ENCODE measurements at places on chromosomes 5 and 9.

GRCh38 chr5:141488591-141489561 lies at the start of gene PCDHGC5:
Gene PCDHGC5, plus strand, starts transcription at chr5:141489081. Its CDS starts 160 bp downstream, at chr5:141489241.
- no peak for DNase-seq

DNA sequence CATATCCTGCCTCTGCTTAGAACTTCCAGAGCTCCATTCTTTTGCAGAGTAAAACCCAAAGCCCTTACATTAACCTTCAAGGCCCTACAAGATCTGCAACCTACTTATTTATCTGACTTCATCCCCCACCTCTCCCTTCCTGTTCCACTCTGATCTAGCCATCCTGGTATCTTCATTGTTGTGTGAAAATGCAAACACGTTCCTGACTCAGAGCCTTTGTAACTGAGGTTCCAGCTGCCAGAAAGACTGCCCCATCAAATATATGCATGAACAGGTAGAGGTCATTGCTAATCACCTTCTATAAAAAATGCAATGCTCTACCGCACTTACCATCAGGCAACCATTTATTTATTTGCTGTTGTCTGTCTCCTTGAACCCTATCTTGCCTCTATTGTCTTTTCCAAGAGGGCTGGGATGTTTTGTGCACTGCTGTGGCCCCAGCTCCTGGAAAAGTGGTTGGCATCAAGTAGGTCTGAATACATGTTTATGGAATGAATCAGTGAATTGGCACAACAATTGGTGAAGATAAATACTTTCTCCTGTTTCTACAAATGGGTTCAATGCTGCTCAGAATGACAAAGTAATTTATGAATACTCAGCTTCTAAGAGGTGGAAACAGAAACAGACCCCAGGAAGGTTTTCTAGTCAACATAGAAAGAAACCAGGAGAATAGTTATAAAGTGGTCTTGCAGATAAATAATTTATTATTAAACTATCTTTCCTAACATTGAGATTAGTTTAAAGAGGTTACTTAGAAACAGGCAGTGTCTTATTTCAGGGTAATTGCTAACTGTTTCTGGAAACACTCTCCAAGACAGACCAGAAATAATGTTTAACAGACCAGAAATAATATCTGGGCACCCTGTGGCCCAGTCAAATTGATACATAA lies 230.6 kb upstream of the CD180 start:
- DNase-seq = no peak

GRCh38 chr5:33472805-33473409 lies 32.1 kb downstream of the TARS1 start:
- DNase-seq = no peak

GRCh38 chr5:134526483-134527155 lies 1.1 kb downstream of the JADE2 start:
- peak; percentile 77 for DNase-seq

DNA sequence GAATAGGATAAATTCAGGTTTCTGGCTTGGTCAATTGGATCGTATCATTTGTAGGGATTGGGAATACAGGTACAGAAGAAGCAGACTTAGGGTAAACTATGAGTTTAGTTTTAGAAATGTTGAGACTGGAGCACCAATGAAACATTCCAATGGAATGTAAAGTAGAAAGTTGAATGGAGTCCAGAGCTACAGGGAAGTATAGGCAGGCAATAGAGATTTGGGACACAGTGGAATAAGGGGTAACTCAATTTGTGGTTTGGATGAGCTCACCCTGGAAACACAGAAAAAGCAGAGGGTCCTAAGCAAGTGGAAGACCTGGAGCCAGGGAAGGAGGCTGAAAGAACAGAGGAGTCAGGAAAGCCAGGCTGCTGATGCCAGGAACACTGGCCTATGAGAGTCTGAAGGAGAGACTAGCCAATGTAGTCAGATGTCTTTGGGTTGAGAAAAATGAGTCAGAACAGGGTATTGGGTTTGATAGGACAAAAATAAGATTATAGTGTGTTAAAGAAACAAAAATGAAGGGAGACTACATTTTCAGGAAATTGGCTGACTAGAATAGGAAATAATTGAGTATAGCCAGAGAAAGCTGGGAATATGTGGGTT lies 72.8 kb downstream of the STARD4 start:
- DNase-seq = no peak

DNA sequence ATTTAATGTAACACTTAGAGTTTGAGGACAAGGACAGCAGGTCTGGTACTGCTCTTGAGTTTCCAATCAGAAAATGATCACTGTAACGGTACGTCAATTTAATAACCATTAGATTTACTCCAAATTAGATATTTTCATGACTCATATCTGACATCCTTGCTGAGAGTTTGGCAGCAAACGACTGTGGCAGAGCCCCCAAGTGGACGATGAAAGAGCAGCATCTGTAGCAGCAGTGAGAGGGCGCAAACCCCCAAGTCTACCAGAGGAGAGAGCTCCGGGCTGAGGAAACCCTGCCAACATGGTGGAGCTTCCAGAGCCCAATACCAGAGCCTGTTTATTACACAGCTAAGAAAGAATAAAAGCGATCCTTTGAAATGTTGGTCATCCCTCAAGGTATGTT lies 73.2 kb upstream of the EPB41L4A start:
- DNase-seq = peak; percentile 5

- DNase-seq = no peak
These were observed 17.5 kb downstream of the SLC31A1 start for GRCh38 chr9:113238859-113239232.

- DNase-seq = no peak
These were observed 234.6 kb upstream of the CD180 start for GRCh38 chr5:67431191-67431590.

DNA sequence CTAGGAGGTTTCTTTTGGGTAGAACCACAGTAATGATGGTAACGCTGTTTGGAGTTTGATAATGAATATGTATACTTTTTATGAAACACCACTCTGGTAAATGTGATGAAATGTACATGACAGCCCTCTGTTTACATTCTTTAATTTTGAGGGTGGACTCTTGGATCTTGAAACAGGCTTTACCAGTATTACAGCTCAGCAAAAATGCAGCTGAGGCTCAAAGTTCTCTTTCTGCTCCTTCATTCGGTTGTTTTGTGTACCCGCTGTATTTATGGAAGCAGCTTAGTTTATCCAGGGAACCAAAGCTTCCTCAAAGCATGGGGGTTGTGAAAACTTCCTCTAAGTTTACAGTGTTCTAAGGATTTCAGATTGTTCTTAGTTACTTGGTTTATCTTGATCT lies 11.1 kb downstream of the GAPVD1 start:
- DNase-seq = no peak
